WERI-Rb-1 (cell line): ENCODE measurements at places on chromosomes 12 and 14.

- no peak for DNase-seq
Measured at GRCh38 chr14:73136085-73136386, 271 bp upstream of the PSEN1 start.

- DNase-seq, result no peak
Measured at GRCh38 chr14:55977392-55978150, 140.6 kb upstream of the PELI2 start.

GRCh38 chr14:106578481-106578880 lies 1052.1 kb downstream of the TMEM121 start:
- no peak for DNase-seq

DNA sequence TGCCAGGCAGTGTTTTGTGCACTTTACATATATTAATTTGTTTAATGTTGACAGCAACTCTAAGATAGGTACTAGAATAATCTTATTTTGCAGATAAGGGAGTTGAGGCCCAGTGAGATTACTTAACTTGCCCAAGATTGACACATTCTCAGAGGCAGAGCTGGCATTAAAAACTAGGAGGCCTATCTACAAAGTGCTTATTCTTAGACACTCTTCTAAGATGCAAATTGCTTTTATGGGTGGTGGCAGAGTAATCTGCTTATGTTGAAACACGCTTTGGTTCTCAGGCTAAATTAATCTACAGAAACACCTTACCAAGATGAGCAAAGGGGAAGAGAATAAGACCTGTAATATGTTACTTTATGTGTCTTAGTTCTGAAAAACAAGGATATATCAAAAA lies 7.2 kb downstream of the MGP start:
- DNase-seq, result peak; percentile 42

- DNase-seq, result peak; percentile 28
Measured at GRCh38 chr14:95156161-95157047, 925 bp downstream of the DICER1 start.

- no peak for DNase-seq
Measured at GRCh38 chr12:120453977-120454376, 7.7 kb downstream of the GATC start.

GRCh38 chr12:46265102-46265501 lies 3.7 kb downstream of the SLC38A1 start:
- no peak for DNase-seq

GRCh38 chr12:80277732-80278131 lies 166.3 kb upstream of the PTPRQ start:
- no peak for DNase-seq

DNA sequence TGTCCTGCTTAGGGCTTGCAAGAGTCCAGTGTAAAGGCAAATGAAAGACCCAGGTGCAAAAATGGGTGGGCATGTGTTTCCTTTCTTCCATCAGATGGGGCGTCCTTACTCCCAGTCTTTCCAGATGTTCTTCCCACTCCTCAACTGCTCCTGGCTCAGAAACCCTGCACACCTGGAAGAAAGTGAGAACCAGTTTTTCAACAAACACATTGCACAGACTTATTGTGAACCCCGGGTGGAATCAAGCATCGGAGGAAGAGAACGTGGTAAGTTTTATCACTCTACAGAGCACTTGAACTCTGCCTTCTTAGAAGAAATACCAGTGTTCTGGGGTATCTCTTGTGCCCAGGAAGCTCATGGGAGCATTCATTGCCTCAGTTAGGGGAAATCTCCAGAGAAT lies 93.3 kb downstream of the TMX1 start:
- no peak for DNase-seq

- no peak for DNase-seq
Measured at GRCh38 chr12:26370098-26370497, 174.7 kb downstream of the SSPN start.
